Mucosa of gallbladder (tissue), 1 donor: ENCODE measurements at places on chromosomes 4 and X. TPM values are rescaled to one million over a fixed set of nuclear protein-coding genes. Genes with fewer than 3 reads are reported as not detected.

DIPK2B gene
- 7.1 TPM for total RNA-seq

MSMO1 gene
- total RNA-seq = 246 TPM

NPY2R gene
- 0.06 TPM for total RNA-seq

TRIML2 gene
- 0.26 TPM for total RNA-seq

GAB1 gene
- 47.9 TPM for total RNA-seq

IKBKG gene
- 31.2 TPM for total RNA-seq
